ENCODE measurements at places on chromosomes 7 and 10.
A peak's percentile ranks its signal among the peaks of the same experiment; 100 is the strongest.

DNA sequence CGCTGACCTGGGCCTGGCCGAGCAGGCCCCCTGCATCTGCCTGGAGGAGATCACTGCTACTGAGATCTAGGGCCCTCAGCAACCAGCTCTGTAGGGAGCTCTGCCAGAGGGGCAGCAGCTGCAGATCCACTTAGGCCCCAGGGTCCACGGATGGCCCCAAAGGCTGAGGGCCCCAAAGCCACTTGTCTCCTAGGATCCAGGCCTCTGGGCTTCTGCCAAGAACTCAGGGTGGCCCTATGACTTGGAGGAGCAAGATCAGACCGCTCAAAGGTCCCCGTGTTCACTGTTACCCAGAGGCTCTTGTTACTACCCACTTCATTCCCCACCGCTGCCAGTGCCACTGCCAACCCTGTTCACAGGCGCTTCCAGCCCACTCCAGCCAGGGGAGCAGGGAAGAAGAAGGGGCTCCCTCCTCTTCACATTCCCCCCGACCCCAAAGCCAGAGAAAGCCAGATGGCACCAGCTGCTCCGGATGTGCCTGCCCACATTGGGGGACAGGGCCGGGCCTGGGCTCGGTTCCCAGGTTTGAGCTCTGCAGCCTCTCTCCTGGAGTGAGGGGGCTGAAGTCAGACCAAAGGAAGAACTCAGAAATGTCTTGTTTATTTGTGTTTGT lies 7.6 kb downstream of the LZTS2 start:
- no peak for DNase-seq

DNA sequence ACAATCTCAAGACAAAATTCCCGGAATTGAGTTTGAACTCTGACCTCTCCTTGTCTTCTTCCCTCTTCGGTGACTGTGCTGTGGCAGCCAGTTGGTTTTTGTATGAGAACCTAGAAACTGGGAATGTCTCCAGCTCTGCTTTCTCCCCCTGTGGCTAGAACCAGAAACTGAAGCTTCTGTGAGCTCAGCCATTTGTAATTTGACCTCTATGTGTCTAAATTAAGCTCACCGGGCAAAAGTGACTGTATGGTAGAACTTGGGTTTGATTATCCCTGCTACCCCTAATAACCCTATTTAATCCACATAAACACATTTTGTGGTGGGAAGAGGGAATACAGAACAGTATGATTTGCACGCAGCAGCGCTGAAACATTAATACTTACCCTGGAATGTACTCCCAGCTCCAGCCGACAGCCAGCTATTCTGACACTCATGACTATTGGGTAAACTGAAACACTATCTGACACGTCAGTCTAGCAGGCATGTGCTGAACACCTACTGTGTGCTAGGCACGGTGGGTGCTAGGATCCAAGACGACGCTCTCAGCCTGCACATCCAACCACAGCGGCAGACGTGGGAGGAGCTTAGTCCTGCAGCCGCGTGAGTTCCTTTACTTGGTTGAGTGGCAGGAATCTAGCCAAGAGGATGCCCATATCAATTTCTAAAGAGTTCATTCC lies 324.8 kb downstream of the SFMBT2 start:
- no peak for DNase-seq

- DNase-seq = no peak
Observed at GRCh38 chr7:30642789-30643188, 39.5 kb downstream of the CRHR2 start.

GRCh38 chr10:84179059-84179710 lies 5.6 kb downstream of the GPR15LG start:
- DNase-seq = peak; percentile 81

GRCh38 chr7:28964056-28964455 lies 5.9 kb upstream of the TRIL start:
- DNase-seq = no peak

Measured in AG20443 (cell line).